ENCODE measurements at places on chromosomes 5 and 9. TPM values are rescaled to one million over a fixed set of nuclear protein-coding genes. Genes with fewer than 3 reads are reported as not detected.

IFNA13 gene
- total RNA-seq = not detected

GRCh38 chr5:100562821-100563220, 27.6 kb downstream of the FAM174A start:
- no peaks in the 10 kb centered on the region for H3K36me3 ChIP-seq
- no peak for DNase-seq
- H3K4me1 ChIP-seq = no peaks in the 10 kb centered on the region

DNA sequence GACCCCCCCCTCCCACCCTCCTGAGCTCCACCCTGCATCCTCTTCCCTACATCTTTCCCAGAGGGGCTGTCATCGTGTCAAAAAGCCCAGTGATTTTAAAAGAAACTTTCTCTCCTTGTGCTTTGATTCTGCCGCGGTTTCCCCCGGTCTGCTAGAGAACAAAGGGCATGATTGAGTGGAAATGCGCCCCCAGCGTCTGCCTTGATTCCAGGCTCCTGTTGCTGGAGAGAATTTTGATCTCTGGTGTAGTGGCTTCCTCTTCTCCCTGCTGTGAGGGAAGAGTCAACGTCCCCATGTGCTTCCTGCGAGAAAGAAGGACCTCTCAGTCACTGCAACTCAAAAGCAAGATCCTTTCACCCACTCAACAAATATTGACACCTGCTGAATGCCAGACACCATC, 61.9 kb upstream of the RAPGEF1 start:
- no peak for DNase-seq
- H3K4me1 ChIP-seq = no peaks in the 10 kb centered on the region
- H3K4me3 ChIP-seq = no peak overlapping the region

DNA sequence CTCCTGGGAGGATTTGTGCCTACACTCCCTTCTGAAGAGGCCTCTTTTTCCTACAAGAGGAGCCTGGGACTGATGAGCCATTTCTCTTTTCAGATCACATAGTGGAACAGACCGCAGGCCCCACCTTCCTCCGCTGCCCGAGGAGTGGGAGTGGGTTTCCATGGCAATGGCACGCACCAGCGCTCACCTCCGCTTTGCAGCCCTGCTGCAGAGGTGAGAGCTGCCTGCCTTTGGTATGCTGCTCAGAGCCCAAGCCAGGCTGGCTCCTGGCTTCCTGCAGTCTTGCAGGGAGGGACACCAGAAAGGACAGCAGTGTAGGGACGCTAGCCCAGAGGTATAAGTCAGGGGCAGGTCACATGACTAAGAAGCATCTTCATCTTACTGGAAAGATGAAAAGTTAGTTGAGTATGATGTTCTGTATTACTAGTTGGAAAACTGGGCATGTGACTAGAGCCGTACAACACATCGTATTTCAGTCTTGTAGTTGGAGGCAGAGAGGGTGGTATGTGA, 12.4 kb downstream of the PTTG1 start:
- H3K4me1 ChIP-seq = peaks cover 12% of the 10 kb centered on the region
- DNase-seq = peak; percentile 18
- peaks cover 6% of the 10 kb centered on the region for H3K36me3 ChIP-seq
- no peak overlapping the region for H3K4me3 ChIP-seq

- H3K4me1 ChIP-seq = peaks cover 24% of the 10 kb centered on the region
- H3K4me3 ChIP-seq = no peak overlapping the region
- H3K27ac ChIP-seq = no peak overlapping the region
- H3K27me3 ChIP-seq = no peaks in the 10 kb centered on the region
- H3K36me3 ChIP-seq = no peaks in the 10 kb centered on the region
These were observed 1.5 kb upstream of the SIT1 start for GRCh38 chr9:35651956-35652828.

DNA sequence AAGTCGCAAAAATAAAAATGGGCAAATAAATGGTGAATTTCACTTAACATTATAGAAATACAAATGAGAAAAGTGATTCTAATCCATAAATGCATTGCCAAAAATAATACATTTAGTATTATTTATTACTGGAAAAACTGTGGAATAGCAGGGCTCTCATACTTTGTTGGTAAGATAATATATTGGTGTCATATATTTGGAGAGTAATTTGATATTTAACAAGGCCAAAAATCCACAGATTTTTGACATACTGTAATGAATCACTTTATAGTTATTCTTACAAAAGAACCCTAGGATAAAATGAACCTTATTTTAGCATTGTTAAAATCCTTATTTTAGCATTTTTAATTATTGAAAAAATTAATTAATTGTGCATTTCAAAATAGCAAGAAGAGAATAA, 397.2 kb upstream of the DAB2 start:
- H3K27me3 ChIP-seq = no peaks in the 10 kb centered on the region
- H3K36me3 ChIP-seq = no peaks in the 10 kb centered on the region
- H3K27ac ChIP-seq = no peak overlapping the region
- no peak overlapping the region for H3K4me3 ChIP-seq
- no peaks in the 10 kb centered on the region for H3K4me1 ChIP-seq
- no peak for DNase-seq

DNA sequence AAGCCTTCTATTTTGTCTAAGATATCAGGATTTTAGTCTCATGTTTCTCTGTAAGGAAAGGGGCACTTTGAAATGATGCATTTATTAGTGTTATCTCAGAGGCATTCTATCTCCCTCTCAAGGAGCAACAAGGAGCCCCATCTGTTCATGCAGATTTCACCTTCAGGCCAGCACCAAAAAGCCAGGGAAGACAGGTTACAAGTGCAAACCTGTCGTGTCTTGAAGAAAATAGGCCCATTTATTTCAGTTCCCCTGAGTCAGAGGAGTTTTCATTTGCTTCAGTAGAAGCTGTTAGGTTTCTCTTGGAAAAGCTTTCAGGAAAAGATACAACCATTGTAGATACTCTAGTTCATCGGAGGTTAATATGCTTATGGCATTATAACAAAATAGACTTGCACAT, 97.2 kb downstream of the SPOCK1 start:
- no peaks in the 10 kb centered on the region for H3K4me1 ChIP-seq
- DNase-seq = no peak
- H3K4me3 ChIP-seq = no peak overlapping the region

FGFR4 gene
- total RNA-seq = 35.4 TPM

DNA sequence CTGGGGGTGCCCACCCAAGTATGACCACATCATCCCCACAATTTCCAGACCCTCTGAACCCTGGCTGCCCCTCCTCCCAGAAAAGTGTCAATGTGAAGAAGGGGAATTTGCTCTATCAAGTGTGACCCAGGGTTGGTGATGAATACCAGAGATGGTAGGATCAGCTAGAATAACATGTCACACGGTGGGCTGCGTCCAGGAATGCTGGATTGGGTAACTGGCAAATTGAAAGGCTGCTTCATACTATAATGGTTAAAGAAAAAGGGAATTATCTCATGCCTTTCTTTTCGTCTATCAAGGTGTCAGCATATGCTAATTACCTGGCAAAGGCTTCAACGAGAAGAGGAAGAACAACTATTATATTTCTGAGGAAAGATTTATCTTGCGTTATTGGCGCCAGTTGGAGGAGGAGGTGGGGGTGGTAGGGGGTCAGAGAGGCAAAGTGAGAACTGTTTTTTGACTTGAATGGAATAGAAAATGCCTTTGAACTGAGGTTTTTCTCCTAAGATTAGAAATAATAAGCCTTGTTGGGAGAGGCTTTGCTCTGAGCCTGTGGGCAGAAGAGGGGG, 27.8 kb upstream of the ARAP3 start:
- H3K4me1 ChIP-seq = no peaks in the 10 kb centered on the region
- H3K27me3 ChIP-seq = peaks cover 33% of the 10 kb centered on the region
- H3K27ac ChIP-seq = no peak overlapping the region
- DNase-seq = no peak
- H3K36me3 ChIP-seq = no peaks in the 10 kb centered on the region
- no peak overlapping the region for H3K4me3 ChIP-seq

DNA sequence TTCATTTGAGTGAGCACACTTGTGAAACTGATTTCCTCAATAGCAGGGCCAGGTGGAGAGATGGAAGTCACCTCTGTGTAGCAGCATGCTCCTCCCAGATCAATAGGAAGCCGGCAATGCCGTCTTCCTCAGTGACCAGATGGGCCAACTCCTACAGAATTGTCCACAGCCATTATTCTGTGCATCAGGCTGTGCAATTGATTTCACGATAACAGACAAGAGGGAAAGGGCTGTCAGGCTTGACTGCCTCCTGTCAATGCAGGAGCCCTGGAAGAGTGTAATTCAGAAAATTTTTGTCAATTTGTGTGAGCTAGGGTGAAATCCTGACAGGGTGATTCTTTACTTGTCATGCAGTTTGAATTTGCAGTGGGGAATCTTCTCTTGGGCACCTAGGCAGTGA, 838.4 kb upstream of the NUDT12 start:
- H3K4me1 ChIP-seq = no peaks in the 10 kb centered on the region
- no peak overlapping the region for H3K4me3 ChIP-seq
- no peaks in the 10 kb centered on the region for H3K36me3 ChIP-seq
- H3K27ac ChIP-seq = no peak overlapping the region

GRCh38 chr5:8848997-8849594, 696.8 kb downstream of the SEMA5A start:
- H3K27ac ChIP-seq = no peak overlapping the region
- H3K27me3 ChIP-seq = no peaks in the 10 kb centered on the region
- no peak for DNase-seq
- H3K36me3 ChIP-seq = no peaks in the 10 kb centered on the region

AHRR gene
- 1.6 TPM for total RNA-seq

GRCh38 chr9:22514871-22515270, 68.2 kb downstream of the DMRTA1 start:
- H3K36me3 ChIP-seq = no peaks in the 10 kb centered on the region
- no peak for DNase-seq
- no peak overlapping the region for H3K27ac ChIP-seq
- H3K27me3 ChIP-seq = no peaks in the 10 kb centered on the region
- no peak overlapping the region for H3K4me3 ChIP-seq
- H3K4me1 ChIP-seq = no peaks in the 10 kb centered on the region

SLC6A3 gene
- not detected for total RNA-seq

WDR38 gene
- total RNA-seq = not detected

SUSD3 gene
- 16.9 TPM for total RNA-seq

- no peaks in the 10 kb centered on the region for H3K27me3 ChIP-seq
- DNase-seq = no peak
- no peak overlapping the region for H3K4me3 ChIP-seq
- no peaks in the 10 kb centered on the region for H3K36me3 ChIP-seq
These were observed 222.0 kb downstream of the EDIL3 start for GRCh38 chr5:84162695-84163094.

GRCh38 chr5:5383461-5383860, 39.0 kb upstream of the ICE1 start:
- no peaks in the 10 kb centered on the region for H3K4me1 ChIP-seq
- DNase-seq = no peak
- peaks cover 17% of the 10 kb centered on the region for H3K27me3 ChIP-seq
- no peaks in the 10 kb centered on the region for H3K36me3 ChIP-seq

DNA sequence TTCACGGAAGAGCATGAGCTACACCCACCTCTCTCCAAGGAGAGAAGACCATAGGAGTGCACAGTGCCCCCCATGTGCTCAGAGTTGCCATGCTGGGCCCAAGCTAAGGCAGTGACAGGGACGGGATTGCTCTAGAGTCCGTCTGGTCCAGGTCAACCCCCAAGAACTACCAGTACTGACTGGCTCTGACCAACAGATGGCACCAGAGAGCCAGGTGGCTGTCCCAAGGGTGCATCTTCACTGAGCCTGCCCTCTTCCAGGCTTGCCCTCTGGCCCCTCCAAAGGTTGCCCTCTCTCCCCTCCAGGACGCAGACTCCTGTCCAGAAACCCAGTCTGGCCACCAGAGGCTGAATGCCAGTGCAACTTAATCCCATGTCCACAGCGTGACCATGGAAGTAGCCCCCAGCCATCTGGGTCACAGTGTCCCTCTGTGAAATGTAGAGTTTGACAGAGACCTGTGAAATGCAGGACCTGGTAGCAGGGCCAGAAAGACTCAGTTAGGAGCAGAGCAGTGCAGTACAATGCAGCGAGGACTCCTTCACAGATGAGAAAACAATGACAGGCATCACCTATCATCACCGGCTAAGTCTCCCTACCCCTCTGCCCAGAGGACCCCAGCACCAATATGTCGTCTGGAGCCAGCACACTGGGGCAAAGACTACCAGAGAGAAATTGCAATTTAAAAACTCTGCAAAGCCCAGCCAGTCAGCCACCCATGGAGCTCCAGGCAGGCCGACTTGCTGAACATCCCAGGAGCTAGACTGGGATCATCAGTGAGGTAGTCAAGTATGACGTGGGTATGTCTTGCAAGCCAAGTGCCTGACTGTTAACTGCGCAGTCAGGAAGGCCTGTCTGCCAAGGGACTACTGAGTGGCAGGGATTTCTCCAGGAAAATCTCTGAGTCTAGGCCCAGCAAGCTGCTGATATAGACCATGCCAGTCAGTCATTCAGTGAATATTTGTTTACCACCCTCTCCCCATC, 7.7 kb upstream of the SKP1 start:
- no peaks in the 10 kb centered on the region for H3K36me3 ChIP-seq
- H3K4me3 ChIP-seq = no peak overlapping the region
- H3K27me3 ChIP-seq = no peaks in the 10 kb centered on the region
- H3K4me1 ChIP-seq = peaks cover 19% of the 10 kb centered on the region

- no peak overlapping the region for H3K27ac ChIP-seq
- DNase-seq = no peak
- H3K4me1 ChIP-seq = peaks cover 30% of the 10 kb centered on the region
- no peaks in the 10 kb centered on the region for H3K27me3 ChIP-seq
These were observed 20.6 kb downstream of the DYNC2I2 start for GRCh38 chr9:128636024-128636390.

DNA sequence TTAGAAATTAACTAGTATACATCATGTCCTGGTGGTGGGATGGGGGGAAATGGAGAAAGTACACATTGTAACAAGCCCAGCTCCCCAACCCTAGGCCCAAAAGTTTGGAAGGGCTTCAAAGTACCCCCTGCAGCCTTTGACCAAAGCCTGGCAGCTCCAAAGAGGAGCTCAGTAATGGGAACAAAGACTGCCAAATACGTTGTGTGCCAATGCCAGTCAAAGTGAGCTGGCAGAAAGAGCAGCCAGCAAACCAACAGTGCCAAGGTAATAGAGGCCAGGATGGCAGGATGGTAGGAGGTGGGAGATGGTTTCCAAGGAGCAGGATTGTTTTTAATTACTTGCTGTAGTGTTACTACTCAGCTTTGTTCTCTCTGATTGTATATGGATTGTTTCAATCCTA, 248.3 kb downstream of the COX7C start:
- no peak for DNase-seq
- no peaks in the 10 kb centered on the region for H3K27me3 ChIP-seq
- H3K4me3 ChIP-seq = no peak overlapping the region
- no peak overlapping the region for H3K27ac ChIP-seq
- no peaks in the 10 kb centered on the region for H3K4me1 ChIP-seq
- no peaks in the 10 kb centered on the region for H3K36me3 ChIP-seq

GRCh38 chr5:29779141-29779540, 1414.3 kb upstream of the CDH6 start:
- H3K4me3 ChIP-seq = no peak overlapping the region
- H3K27ac ChIP-seq = no peak overlapping the region
- no peaks in the 10 kb centered on the region for H3K27me3 ChIP-seq
- H3K36me3 ChIP-seq = no peaks in the 10 kb centered on the region
- no peaks in the 10 kb centered on the region for H3K4me1 ChIP-seq

DNA sequence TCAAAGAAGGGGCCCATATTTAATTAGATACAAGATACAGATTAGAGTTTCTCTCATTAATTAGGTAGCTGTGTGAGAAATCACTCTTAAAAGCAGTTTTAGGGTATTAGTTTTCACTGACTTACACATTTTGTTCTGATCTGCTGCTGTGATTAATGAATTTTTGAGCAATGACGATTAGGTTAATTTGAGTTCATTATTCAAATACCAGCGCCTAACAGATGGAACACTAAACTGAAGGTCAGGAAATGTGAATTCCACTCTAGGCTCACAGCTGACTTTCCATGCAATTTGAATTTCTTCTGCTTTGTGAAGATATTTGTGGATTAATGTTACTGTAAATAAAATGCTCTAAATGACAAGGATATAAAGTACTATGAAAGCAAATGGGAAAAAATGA, 380.6 kb downstream of the ADGRV1 start:
- no peak overlapping the region for H3K27ac ChIP-seq
- no peaks in the 10 kb centered on the region for H3K36me3 ChIP-seq
- no peaks in the 10 kb centered on the region for H3K4me1 ChIP-seq

GPR151 gene
- not detected for total RNA-seq
